RPMI7951 (cell line): ENCODE measurements at places on chromosomes 16 and 17. TPM values are rescaled to one million over a fixed set of nuclear protein-coding genes. Genes with fewer than 3 reads are reported as not detected.

GRCh38 chr16:2471016-2471652 is at the start of gene NTN3:
Gene NTN3, plus strand, starts transcription at chr16:2471297. Its CDS starts 405 bp downstream, at chr16:2471702.
- no peak for DNase-seq

GRCh38 chr17:64103391-64104364 is 26.3 kb downstream of the ERN1 start:
- peak; percentile 83 for DNase-seq

- DNase-seq: peak; percentile 60
Observed at GRCh38 chr17:46264456-46265198, 30.3 kb upstream of the LRRC37A start.

DNA sequence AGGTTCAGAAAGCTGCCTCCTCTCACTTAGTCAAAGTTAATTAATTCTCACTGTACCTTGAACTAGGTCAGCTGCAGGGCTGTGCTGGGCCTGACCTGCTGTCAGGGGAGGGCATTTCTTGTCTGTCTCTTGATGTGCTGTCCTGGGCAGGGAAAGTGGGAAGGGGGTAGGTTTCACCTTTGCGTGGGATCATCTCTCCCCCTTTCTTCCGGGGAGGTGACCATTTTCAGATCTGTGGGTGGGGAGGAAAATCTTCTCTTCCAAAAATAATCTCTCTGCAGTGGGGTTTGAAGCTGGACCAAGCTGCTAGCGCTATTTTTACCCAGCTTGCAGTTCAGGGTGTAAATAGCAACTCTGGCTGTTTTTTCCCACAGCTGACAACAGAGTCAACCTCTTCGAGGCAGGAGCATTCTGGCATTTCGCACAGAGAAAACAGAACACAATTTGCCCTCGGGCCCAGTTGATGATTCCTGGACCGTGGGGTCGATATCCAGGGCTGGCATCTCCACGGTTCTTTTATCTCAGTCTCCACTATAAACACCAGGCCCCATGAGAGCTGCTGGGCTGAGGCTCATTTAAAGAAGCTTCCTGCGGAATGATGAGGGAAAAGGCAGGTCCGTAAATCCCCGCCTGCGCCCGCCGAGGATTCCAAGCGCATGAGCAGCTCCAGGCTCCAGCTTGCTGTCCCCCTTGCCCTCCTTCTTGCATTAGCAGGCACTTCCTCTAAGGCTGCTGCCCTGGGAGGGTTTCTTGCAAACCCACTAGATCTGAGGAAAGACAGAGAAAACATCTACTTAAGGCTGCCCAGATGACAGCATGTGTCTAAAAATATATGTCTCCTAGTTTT is 93.9 kb downstream of the YPEL2 start:
- no peak for DNase-seq

DNA sequence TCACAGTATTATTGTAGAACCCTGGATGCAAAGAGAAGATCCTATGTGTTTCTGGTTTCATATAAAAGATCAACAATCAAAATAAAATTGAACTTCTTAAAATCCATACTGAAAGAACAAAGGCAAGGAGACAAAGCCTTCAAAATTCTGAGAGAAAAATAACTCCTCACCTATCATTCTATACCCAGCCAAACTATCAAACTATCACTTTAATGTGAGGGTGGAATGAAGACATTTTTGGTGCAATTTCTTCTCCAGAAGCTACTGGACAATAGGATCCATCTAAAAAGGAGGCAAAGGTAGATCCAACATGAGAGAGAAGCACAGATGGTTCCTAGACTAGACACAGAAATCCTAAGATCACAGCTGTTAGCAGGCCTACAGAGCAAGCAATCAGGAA is 71.1 kb downstream of the CPPED1 start:
- DNase-seq: no peak

DNA sequence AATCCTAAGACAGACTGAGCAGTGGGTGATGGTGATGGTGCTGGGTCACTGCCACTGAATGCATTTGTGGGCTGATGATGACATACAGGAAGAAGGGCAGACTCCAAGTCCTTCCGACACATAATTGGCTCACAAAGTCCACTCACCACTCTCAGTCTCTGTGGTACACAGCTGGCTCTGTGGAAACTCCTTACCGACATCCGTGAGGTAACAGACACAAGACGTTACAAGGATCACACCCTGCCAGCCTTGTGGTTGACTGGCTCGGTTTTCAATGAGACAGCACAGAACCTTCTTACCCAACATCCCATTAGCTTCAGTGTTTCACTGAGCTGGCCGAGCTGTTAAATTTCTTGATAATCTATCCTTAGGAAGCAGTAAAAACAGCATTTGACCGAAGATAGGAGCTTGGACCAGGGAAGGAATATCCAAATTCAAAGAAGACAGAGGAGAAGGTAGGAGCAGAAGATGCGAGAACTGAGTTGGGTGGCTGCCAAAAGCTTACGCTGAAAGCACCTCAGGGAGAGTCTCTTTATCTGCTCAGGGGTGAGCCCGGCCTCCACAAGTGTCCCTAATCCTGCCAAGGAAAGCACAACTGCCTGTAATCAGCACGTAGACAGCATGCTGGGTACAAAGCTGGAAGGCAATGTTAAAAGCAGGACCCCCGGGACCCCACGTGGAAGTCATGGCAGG is 5.5 kb upstream of the MXRA7 start:
- DNase-seq: peak; percentile 96

GRCh38 chr16:875182-876040 is 74.9 kb upstream of the GNG13 start:
- no peak for DNase-seq

DNA sequence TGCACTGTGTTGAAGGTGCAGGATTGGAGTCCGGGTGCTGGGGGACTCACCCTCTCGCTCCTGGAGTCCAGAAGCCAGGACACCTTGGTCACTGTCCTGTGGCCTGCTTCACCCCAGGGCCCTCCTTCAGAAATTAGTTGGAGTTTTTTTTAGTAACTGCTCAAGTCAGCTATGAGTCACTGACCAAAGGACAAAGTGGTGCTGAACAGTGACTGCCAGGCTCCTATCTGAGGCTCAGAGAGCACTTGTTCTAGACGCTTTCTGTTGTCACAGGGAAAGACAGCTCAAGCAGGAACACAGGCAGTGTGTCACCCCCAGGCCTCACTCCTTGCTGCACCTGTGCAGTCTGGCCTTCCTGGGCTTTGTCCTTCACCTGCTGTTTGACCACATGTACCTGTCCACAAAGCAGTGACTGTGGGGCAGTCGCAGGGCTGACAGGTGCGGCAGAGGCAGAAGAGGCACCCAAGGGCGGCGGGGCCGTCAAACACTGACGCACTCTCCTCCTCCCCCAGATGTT is 4.1 kb upstream of the FAAP100 start:
- DNase-seq: peak; percentile 74

GRCh38 chr16:57664662-57665025 is 3.5 kb upstream of the ADGRG3 start:
- DNase-seq: no peak

- no peak for DNase-seq
Observed at GRCh38 chr16:10076037-10076436, 106.2 kb downstream of the GRIN2A start.

- DNase-seq: no peak
Observed at GRCh38 chr17:81194941-81195901, 27.5 kb downstream of the CEP131 start.

DNA sequence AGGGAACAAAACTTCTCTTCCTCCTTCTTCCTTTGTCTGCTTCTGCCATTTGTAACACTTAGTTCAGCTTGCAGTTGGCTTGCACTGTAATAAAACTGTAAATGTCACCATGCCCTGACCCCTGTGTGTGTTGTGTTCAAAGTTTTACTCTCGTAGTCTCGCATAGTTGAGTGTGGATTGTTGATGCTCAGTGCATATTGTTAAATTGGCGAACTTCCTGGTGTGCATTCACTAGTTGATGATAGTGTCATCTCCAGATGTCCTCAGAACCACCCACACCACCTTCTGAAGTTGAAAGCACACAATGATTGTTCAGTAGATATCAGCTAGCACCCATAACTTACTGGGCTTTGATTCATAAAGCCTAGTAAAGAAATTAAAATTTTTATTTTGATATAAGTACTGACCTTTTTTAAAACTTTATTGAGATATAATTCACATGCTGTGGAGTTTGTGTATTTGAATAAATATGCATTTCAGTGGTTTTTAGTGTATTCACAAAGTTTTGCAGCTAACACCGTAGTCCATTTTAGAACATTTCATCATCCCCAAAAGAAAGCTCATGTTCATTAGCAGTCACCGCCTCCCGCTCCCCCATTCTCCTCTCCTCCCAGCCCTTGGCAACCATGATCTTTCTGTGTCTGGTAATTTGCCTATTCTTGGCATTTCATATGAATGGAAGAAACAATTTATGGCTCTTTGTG is 25.0 kb downstream of the USP10 start:
- peak; percentile 60 for DNase-seq

DNA sequence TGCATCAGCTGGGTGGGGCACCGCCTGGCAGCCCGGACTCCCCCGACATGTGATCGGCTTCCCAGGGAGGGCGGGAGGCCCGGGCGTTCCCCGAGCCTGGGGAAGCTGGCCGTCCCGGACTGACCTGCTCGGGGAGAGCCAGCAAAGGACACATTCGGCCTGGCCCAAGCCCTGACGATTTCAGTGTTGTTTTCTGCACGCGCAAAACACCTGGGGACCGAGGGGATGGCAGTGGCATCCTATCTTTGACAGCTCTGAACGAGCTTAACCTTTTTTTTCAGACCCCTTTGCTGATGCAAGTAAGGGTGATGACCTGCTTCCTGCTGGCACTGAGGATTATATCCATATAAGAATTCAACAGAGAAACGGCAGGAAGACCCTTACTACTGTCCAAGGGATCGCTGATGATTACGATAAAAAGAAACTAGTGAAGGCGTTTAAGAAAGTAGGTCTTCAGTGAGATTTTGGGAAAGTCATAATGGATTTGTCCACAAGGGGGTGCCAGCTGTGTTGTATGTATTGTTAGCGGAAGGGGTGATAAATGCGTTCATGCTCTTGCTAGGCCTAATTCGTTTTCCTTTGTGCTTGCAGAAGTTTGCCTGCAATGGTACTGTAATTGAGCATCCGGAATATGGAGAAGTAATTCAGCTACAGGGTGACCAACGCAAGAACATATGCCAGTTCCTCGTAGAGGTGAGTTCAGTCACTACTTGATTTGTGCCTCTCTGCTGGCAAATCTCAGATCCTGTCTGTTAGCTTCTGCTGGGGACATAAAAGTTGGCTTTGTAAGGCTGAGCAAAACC is 1.0 kb downstream of the EIF1 start:
- peak; percentile 58 for DNase-seq

GRCh38 chr17:76397687-76398522 is 13.5 kb downstream of the SPHK1 start:
- DNase-seq: peak; percentile 79

- no peak for DNase-seq
Observed at GRCh38 chr16:86151239-86151851, 252.4 kb downstream of the IRF8 start.

DNA sequence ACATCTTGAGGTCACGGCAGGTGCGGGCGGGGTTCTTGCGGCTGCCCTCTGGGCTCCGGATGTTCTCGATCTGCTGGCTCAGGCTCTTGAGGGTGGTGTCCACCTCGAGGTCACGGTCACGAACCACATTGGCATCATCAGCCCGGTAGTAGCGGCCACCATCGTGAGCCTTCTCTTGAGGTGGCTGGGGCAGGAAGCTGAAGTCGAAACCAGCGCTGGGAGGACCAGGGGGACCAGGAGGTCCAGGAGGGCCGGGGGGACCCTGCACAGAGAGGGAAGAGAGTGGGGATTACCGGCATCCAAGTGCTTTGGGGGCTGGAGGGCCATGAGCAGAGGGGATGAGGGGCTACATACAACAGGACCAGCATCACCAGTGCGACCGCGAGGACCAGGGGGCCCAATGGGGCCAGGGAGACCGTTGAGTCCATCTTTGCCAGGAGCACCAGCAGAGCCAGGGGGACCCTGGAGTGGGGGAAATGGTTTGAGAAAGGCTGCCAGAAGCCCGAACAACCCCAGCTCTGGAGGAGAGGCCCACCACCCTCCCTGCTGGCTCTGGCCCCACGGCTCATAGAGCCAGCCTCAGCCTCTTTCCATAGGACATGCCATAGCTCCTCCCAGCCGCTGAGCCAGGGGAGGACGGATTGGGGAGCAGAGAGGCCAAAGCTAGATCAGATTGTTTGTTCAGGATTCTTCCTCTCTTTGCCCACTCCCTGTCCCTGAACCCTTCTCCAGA is 14.6 kb downstream of the COL1A1 start:
- DNase-seq: peak; percentile 46

GRCh38 chr17:80798595-80799537 is 192.8 kb upstream of the CHMP6 start:
- DNase-seq: no peak

The ACSF2 gene
- total RNA-seq: 19.4 and 20.4 TPM in 2 replicates

The GSDMA gene
- total RNA-seq: not detected in 2 replicates

The SLC5A10 gene
- total RNA-seq: not detected in 2 replicates

The SDR42E2 gene
- not detected in 2 replicates for total RNA-seq

The ARL5C gene
- total RNA-seq: not detected in 2 replicates

The RPS15A gene
- 1,177 and 1,796 TPM in 2 replicates for total RNA-seq

The RNPS1 gene
- total RNA-seq: 148 and 155 TPM in 2 replicates
